Type B pancreatic cell (in vitro differentiated cells): ENCODE measurements at places on chromosomes 13 and 19. TPM values are rescaled to one million over a fixed set of nuclear protein-coding genes. Genes with fewer than 3 reads are reported as not detected.

The LRRC4B gene
- total RNA-seq: 0.38 and 21.7 TPM in 2 replicates

The NPAS1 gene
- total RNA-seq: 3.6 and 6.6 TPM in 2 replicates

DNA sequence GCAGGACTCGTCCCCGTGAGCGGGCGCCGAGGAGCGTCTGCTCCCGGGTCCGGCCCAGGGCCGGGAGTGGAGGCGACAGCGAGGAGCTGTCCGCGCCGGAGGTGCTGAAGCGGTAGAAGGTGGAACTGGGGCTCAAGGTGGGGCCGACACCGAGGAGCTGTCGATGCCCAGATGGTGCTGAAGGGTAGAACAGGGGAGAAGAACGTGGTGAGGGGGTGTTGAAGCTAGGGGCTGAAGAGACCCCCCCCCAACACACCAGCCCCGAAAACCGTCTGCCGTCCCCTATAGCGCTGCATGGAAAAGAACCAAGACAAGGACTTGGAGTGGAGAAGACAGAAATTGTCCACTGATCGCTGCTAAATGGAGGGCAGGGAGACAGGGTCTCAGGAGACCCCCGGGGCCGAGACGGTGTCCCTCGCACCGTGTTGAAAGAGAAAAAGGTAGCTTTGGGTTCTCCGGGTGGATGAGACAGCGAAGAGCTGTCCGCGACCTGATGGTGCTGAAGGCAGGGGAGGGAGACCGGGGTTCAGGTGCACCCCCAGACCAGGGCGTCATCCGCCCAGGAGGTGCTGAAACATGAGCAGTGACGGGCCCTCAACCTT is 7.1 kb upstream of the PDE4C start:
- peak overlapping the region; percentile 65 for H3K27ac ChIP-seq
- H3K4me1 ChIP-seq: no peaks in the 10 kb centered on the region
- no peak overlapping the region for H3K4me3 ChIP-seq
- peak; percentile 82 for DNase-seq
- peaks cover 56% of the 10 kb centered on the region for H3K27me3 ChIP-seq

GRCh38 chr19:37655301-37655688 is at the start of gene ZFP30:
Gene ZFP30, minus strand, starts transcription at chr19:37655465. Its CDS starts 7,643 bp downstream, at chr19:37647822.
- peak within 1 kb of the TSS; percentile 93 for H3K27ac ChIP-seq
- peak; percentile 95 for DNase-seq
- peaks cover 9% of the 10 kb centered on the region for H3K4me1 ChIP-seq
- peaks cover 4% of the 10 kb centered on the region for H3K36me3 ChIP-seq
- H3K27me3 ChIP-seq: no peaks in the 10 kb centered on the region
- H3K4me3 ChIP-seq: peak within 1 kb of the TSS; percentile 90

- no peak overlapping the region for H3K27ac ChIP-seq
- peaks cover 25% of the 10 kb centered on the region for H3K27me3 ChIP-seq
- H3K4me3 ChIP-seq: no peak overlapping the region
These were observed 27.7 kb upstream of the NFIC start for GRCh38 chr19:3338541-3339181.

DNA sequence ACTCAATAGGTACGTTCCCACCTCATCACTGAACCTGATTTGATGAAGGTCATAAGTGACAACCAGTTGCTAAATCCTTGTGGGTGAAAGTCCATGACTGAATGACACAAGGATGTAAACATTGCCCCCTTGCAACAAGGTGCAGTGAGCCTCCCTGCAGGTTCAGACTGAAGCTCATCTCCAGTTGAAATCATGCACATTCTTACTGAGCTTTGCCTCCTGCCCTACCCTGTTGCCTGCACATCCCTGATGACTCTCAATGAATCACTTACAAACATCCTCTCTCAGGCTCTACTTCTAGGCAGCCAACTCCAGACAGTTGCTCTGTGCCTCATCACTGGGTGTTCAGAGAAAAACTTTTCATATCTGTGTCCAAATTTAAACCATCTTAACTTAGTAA is 42.5 kb upstream of the ARGLU1 start:
- no peak overlapping the region for H3K4me3 ChIP-seq
- no peak overlapping the region for H3K27ac ChIP-seq
- DNase-seq: no peak
- no peaks in the 10 kb centered on the region for H3K4me1 ChIP-seq
